HepG2 (cell line): ENCODE measurements at places on chromosomes 1 and 21. TPM values are rescaled to one million over a fixed set of nuclear protein-coding genes. Genes with fewer than 3 reads are reported as not detected.

Gene ACTN2
- total RNA-seq: 0.04 and 0.25 TPM in 2 replicates

Gene DNM3
- total RNA-seq: not detected in 2 replicates

Gene IL10
- total RNA-seq: not detected in 2 replicates

Gene ITSN1
- total RNA-seq: 20.9 and 26.1 TPM in 2 replicates

Gene ESRRG
- not detected in 2 replicates for total RNA-seq

Gene RNU1-1
- total RNA-seq: 859 and 11,018 TPM in 2 replicates

Gene TRPM2
- 0.07 TPM in 1 of 2 replicates, not detected in the other for total RNA-seq

Gene LPAR3
- not detected in 2 replicates for total RNA-seq

Gene EBNA1BP2
- 102 and 134 TPM in 2 replicates for total RNA-seq

Gene LENEP
- 0.29 TPM in 1 of 2 replicates, not detected in the other for total RNA-seq

Gene RNF186
- total RNA-seq: 0.20 TPM in 1 of 2 replicates, not detected in the other

Gene SELE
- 0.04 TPM in 1 of 2 replicates, not detected in the other for total RNA-seq

Gene OPRD1
- total RNA-seq: 0.02 TPM in 1 of 2 replicates, not detected in the other

Gene ZBTB18
- 3.1 TPM in 2 replicates for total RNA-seq

Gene KCNA10
- not detected in 2 replicates for total RNA-seq

Gene TNNT2
- 0.20 TPM in 1 of 2 replicates, not detected in the other for total RNA-seq

Gene MARK1
- not detected in 2 replicates for total RNA-seq

Gene CHIA
- total RNA-seq: not detected in 2 replicates

Gene ETV3
- total RNA-seq: 5.8 and 8.5 TPM in 2 replicates

Gene TMCC2
- 0.21 and 0.24 TPM in 2 replicates for total RNA-seq

Gene CFAP141
- total RNA-seq: not detected in 2 replicates

Gene LYPD8
- not detected in 2 replicates for total RNA-seq

Gene FMO5
- 48.2 and 59.5 TPM in 2 replicates for total RNA-seq

Gene AMY2A
- not detected in 2 replicates for total RNA-seq

Gene DMBX1
- not detected in 2 replicates for total RNA-seq

Gene KRTAP10-7
- total RNA-seq: not detected in 2 replicates

Gene S100A5
- not detected in 2 replicates for total RNA-seq

Gene CFAP57
- total RNA-seq: 0.14 TPM in 1 of 2 replicates, not detected in the other

Gene S100A11
- total RNA-seq: 5.9 and 6.6 TPM in 2 replicates

Gene LRRC71
- not detected in 2 replicates for total RNA-seq

Gene S100A7
- total RNA-seq: not detected in 2 replicates

Gene IL12RB2
- not detected in 2 replicates for total RNA-seq

Gene CD5L
- not detected in 2 replicates for total RNA-seq

Gene CTSK
- total RNA-seq: 0.62 and 1.4 TPM in 2 replicates
